AG08395 (cell line): ENCODE measurements at places on chromosomes 5 and 9.

DNA sequence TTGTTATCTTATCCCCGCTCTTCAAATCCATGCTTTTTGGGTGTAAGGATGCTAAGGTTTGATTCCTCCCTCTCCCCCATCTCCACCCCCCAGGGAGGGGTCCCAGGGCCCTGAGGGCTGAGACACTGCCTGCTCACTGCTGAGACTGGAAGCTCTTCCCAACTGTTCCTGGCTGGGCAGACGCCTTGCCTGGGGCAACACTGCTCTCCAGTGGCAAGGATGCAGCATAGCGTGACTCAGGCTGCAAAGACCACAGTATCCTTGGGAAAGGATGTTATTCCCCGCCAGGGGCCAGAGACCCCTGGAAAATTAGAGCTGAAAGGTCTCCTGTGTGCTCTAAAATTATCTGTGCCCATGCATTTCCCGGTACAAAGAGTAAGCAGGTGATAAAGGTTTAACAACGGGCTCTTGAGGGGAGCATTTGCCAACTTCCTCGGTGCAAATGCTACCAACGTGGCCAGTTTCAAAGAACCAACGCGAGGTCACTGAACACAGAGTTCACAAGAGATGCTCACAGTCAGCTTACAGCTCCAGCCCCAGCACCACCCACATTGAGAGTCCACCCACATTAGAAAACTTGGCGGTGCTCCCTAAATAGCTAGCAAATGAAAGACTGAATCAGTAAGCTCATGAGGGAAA lies 271.9 kb downstream of the NSG2 start:
- peak; percentile 55 for DNase-seq

DNA sequence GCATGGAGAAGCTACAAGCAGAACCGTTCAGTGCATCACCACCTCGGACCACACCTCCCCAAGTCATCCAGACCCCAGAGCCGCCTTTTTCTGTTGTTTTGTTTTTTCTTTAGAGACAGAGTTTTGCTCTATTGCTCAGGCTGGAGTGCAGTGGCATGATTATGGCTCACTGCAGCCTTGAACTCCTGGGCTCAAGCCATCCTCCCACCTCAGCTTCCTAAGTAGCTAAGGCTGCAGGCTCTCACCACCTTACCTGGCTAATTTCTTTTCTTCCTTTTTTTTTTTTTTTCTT lies 13.5 kb upstream of the SFXN1 start:
- no peak for DNase-seq

DNA sequence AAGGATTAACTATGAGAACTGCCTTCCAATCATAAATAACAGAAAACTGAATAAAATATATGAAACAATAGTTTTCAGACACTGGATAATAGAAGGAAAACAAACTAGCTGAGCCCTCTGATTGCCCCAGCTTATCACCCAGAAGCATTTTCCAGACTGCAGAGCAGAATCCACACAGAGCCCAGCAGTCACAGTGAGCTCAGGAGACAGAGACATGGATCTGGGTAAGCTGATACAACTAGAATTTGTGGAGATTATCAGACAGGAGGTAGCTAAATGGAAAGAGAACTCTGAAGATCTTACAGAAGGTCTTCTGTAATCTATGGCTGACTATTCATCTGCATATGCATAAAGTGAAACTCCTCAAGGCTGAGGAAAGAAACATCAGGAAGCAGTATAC lies 128.8 kb downstream of the NR2F1-AS1 start:
- DNase-seq = no peak

DNA sequence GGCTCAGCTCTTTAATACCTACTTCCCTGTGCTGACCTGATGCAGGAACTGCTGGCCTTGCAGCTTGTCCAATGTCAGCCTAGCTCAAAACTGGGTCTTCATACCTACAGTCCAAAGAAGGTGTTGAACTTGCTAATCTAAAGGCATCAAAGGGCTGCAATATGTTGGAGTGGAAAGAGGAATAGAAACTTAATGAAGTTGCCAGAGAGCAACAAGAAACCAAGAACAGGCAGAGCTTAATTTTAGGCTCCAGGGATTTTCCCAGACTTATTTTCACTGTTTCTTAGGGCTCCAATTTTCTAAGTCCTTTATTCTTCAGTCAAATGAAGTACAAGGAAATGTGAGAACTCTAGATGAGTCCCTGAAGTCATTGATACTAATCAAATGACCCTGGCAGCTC lies 17.6 kb upstream of the ERCC6L2 start:
- DNase-seq = no peak

DNA sequence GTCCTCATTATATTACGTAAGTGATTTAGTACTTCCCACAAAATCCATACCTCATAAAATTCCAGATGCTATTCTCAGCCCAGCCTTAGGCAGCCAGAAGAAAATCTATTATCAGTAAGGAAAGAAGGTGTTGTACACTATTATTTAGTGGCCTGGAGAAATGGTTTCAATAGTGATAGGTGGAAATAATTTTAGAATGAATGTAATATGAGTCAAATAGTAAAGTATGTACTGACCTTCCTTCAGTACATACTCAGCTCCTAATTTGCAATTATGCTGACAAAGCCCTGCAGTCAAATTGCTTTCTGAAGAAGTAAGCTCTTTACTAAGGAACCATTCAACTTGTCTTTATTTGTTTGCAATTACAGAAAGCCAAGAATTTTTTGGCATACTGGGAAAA lies 409.2 kb downstream of the HTR1A start:
- DNase-seq = no peak

GRCh38 chr9:97412626-97413385 lies 910 bp downstream of the TDRD7 start:
- DNase-seq = peak; percentile 24

DNA sequence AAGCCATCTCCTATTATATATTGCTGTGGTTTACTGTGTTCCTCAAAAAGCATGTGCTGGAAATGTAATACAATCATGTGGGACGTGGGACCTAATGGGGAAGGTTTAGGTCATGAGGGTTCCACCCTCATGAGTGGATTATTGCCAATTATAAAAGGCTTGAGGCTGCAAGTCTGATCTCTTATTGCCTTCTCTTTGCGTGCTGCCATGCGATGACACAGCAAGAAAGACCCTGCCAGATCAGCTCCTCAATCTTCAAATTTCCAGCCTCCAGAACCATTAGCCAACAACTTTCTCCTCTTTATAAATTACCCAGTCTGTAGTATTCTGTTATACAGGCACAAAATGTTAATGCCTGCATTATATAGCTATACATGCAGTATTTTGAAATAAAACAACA lies 45.4 kb downstream of the MARCHF11 start:
- no peak for DNase-seq

DNA sequence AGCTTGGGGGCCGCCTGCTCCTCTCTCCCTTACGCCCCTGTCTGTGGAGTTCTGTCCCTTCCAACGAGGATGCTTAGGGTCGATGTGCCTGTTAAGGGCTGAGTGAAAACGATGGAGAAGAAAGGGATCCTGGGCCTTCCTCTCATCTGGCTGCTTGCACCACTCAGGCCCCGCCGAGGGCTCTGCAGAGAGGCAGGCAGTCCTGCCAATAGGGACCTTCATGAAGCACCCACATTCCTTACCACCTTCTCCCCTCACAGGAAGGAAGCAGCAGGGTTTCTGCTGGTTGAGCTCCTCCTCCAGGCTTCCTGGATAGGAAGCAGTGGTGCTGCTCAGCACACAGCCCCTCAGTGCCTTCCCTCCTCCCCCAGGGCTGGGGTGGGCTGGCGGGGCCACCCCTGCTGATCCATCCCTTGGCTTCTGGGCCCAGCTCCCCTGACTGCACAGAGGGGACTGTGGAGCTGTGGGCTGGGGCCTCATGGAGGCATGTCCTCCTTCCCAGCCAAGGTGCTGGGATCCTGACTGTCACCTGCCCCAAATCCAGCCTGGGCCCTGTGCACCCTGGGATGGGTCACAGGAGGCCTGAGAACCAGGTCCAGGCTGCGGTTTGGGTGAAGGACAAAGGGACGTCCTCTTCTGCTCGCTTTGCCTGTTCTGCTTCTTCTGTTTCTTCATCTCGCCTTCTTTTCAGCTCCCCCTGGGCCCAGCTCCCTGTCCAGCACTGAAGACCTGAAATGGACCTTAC lies 50.5 kb downstream of the AHRR start:
- DNase-seq = no peak

DNA sequence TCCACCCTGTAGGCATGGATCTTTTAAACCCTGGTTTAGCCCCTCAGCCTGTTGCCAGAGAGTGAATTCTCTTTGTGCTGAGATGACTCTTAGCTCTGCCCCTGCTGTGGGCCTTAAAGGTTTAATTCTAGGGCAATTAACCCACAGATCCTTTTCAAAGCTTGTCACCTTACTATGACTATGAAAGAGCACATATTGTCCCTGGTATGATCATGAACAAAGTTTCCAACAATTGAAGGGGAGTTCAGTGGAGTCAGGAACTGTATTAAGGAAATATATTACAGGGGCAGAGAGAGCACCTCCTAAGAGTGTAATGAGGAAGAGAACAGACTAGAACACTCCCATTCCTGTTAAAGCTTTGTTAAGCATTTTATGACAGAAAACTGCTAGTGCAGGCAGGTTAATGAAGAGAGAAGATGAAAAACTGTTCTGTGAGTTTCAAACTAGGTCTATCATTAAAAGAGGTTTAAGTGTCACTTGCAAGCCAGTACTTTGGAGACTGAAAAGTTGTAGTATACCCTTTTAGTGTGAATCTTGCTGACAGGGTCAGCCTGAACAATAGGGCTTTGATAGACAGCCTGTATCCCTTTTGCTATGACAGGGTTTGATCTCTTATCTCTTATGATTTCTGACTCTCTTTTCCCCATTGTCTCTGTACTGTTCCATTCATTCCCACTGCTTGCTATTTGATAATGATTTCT lies 104.2 kb upstream of the ELL2 start:
- DNase-seq = no peak

DNA sequence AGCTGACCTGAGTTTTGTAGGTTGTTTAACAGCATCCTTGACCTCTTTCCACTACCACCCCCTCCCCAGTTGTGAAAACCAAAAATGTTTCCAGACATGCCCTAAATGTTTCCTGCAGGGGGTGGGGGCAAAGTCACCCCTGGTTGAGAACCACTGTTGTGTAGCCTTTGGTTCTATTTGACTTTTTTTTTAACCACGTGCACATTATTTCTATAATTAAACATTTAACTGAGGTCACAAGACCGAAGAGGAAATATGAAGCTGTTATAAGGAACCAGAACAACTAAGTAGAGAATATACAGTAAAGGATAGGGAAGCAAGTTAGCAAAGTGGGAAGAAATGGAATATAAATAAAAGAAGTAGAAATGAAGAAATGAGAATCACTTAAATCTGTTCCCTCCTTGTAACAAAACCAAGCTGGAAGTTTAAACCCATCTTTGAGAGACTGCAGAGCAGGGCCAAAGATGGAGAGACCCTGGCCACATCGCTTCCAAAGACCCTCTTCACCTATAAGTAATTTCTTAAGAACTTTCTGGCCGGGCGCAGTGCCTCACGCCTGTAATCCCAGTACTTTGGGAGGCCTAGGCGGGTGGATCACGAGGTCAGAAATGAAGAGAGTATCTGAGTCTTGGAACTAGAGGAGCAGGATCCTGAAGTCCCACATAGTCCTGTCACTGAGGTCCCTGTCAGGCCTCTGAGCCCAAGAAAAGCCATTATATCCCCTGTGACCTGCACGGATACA lies 14.4 kb downstream of the SIT1 start:
- no peak for DNase-seq

DNA sequence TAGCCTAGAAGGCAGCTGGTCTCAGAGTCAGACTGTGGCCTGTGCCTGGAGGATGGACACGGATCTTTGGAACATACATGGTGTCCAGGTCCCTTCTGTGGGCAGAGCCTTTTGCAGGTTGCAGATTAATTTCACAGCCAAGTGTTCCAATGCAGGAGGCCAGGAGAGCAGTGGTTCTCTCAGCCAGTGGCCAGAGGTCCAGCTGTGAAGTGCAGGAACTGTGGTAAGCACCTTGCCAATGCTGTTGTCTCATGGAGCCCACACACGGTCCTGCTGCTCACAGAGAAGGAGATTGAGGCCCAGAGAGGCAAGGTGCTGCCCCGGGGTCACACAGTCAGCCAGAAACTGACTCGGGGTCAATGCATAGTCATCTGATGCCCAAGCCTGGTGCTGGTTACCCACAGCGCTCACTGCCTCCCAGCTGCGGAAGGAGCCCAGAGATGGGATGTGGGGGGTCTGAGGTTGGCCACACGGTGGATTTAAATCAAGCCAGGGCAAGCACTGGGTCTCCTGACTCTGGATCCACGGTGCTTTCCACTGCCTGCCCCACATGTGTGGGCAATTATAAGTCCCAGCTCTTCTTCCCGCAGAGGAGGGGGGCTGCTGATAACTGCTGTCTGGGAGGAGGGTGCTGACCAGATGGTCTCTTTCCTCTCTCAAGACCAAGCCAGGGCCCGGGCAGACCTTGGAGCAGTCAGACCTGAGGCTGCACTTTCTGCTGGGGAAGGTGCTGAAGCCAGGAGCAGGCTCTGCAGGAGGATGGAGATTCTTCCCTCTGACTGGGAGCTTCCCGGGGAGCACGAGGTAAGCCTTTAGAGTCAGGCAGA lies 2.8 kb downstream of the PDGFRB start:
- no peak for DNase-seq

DNA sequence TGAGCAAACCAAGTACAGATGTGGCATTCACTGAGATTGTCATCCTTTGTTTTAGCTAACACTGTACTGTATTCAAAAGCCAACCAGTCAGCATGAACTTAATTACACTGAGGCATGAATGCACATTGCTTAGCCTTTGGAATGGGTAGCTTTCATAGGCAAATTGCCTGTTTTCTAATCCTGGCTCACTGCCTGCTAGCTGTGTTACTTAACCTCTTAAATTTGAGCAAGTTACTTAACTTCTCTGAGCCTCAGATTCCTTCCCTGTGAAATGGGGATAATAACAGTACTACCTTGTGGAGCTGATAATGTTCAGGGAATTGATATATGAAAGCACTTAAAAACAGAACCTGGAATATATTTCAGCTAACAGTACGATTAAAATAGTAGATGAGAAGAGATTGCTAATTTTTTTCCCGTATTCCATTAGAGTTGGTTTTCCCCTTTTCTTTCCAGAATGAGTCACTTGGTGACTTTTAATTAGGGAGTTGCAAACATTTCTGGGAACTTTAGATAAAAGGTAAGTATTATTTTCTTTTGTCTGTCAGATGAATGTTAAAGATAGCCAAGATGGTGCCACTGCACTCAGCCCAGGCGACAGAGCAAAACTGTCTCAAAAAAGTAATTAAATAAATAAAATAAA lies 43.9 kb downstream of the ARRDC3 start:
- DNase-seq = peak; percentile 30

DNA sequence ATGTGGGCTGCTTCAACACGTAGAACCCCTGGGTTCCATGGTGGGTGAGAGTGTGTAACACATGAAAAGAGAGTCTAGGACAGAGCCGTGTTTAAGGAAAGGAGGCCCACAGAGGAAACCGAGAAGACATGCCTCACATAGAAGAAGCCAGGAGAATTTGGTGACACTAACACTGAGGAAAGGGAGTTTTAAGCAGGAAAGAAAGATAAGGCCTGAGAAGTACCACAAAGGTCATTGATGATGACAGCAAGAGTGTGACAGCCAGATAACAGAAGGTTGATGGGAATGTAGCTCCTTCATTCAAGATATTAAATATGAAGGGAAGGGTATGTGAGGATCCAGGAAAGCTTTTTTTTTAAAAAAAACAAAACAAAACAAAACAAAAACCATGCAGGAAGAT lies 72.4 kb upstream of the SPRY4 start:
- no peak for DNase-seq
